ENCODE measurements at places on chromosomes 7 and 10. TPM values are rescaled to one million over a fixed set of nuclear protein-coding genes. Genes with fewer than 3 reads are reported as not detected.

DNA sequence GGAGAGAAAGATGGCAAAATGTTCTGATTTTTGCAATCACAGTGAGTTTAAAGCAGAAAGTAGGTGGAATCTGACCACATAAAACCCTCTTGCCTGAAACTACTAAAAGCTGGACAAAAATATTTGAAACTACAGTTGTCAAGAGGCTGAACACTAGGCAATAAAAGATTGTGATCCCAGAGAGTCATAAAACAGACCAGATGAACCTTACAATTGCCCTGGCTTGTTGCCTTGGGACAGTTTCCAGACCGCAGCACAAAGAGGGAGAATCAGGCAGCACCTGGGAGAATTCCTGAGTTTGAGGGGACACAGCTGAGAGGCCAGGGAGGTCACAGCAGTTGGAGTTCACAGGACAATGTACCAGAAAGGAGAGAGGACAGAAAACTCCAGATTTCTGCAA lies 107.3 kb upstream of the NANOS1 start:
- DNase-seq = no peak

DNA sequence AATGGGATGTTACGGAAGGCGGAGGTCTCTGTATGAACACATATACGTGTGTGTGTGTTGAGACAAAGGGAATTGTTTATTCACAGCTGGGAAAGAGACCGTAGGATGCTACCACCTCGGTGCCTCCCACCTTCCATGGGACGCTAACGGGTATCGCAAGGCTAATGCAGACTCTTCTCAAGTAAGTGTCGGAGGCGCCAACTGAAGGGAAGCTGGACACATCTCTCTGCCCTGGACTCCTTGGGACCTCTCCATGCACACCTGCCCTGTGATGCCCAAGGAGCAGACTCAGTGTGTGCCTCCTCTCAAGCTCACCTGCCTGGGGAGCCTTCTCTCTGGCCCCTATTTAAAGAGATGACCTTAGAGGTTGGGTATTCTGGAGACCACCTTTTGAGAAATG lies 230.9 kb downstream of the DNAJB6 start:
- no peak for DNase-seq

MSMB gene
- not detected for total RNA-seq

DNA sequence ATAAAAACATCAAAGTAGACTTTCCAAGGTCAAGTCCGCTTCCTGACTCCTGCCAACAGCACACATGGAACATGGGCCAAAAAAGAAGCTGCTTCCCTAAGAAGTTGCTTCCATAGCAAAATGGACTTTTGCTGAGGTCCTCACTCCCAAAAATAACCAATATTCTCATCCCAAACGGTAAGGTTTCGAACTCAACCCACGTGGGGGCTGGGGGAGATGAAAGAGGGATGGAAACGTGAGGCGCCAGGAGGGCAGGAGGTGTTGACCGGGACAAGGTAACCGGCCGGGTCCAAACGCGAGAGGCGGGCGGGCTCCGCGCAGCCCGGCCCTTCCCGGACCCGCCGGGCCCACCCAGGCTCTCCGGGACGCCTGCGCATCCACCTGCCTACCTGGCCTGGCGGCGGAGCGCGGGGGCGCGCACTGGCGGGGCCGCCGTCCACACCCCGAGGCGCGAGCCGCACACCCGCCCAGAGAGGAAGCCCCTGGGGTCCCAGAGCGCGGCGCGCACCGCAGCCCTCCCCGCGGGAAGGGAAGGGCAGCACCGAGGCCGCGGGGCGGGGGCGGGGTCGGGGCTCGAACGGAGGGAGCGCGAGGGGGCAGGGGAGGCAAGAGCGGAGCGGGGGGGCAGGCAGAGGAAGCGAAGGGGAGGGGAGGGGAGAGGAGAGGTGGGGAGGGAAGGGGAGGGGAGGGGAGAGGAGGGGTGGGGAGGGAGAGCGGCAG lies 742 bp downstream of the LMBR1 start:
- peak; percentile 72 for DNase-seq

FZD1 gene
- 23.3 TPM for total RNA-seq

- DNase-seq = no peak
Measured at GRCh38 chr7:94471604-94472003, 38.0 kb upstream of the CASD1 start.

- DNase-seq = no peak
Measured at GRCh38 chr7:12930534-12930933, 243.1 kb downstream of the ARL4A start.

TDRD1 gene
- total RNA-seq = 0.70 TPM

GRCh38 chr10:97312897-97313296 lies 6.2 kb upstream of the FRAT1 start:
- no peak for DNase-seq

SFTPD gene
- total RNA-seq = 2.2 TPM

DNA sequence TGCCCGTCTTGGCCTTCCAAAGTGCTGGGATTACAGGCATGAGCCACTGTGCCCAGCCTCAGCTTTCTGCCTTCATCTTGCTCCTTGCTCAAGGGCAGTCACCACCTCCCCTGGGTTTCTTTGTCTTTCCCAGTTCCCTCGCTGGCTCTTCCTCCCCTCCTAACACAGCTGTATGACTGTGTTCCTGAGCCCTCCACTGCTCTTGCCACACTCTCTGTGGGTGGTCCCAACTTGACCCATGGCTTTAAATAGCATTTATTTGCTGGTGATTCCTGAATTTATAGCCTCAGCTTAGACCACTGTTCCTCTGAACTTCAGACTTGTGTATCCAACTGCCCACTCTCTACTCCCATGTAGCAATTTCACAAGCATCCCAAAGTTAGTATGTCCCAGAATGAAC lies 181.3 kb downstream of the BAMBI start:
- no peak for DNase-seq

- no peak for DNase-seq
Measured at GRCh38 chr7:87599336-87599735, 1.3 kb downstream of the ABCB1 start.

GDF2 gene
- total RNA-seq = not detected

GIMAP2 gene
- 10.0 TPM for total RNA-seq

BNIP3 gene
- 70.1 TPM for total RNA-seq

GRCh38 chr7:81111358-81111757 lies 192.5 kb upstream of the SEMA3C start:
- DNase-seq = no peak

DNA sequence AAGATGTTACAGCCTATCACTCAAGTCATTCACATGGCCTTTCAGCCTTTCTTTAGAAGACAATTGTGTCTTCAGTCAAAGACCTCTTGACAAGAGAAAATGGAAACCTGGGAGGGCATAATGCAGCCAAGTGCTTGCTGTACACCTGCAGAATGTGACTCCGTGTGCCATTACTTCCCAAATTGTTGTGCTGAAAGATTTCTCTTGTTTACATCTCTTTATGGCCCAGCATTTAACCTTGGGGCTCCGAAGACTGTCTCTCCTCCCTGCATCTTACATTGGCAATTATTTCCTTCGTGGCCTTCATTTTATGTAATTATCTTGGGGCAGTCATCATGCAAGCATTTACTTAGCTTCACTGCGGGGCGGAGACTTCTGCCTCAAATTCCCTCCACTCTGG lies 287.0 kb downstream of the TCF7L2 start:
- no peak for DNase-seq

DNA sequence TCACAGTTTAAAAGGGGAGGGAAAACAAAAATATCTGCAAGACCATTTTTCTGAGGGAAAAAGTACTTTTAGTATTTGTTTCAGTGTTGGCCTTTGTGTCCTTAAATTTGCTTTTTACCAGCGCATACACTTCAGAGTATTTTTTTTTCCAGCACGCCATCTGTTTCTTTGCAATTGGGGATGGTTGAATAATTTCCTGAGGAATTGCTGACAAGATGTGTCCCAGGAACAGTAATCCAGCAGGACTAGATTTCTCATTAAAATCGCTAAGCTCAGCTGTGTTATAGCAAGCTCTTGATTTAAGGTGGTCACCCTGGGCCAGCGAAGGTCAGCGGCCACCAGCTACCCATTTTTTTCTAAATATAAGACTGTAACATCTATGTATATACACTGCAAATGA lies 156.9 kb upstream of the RHOBTB1 start:
- no peak for DNase-seq

DNA sequence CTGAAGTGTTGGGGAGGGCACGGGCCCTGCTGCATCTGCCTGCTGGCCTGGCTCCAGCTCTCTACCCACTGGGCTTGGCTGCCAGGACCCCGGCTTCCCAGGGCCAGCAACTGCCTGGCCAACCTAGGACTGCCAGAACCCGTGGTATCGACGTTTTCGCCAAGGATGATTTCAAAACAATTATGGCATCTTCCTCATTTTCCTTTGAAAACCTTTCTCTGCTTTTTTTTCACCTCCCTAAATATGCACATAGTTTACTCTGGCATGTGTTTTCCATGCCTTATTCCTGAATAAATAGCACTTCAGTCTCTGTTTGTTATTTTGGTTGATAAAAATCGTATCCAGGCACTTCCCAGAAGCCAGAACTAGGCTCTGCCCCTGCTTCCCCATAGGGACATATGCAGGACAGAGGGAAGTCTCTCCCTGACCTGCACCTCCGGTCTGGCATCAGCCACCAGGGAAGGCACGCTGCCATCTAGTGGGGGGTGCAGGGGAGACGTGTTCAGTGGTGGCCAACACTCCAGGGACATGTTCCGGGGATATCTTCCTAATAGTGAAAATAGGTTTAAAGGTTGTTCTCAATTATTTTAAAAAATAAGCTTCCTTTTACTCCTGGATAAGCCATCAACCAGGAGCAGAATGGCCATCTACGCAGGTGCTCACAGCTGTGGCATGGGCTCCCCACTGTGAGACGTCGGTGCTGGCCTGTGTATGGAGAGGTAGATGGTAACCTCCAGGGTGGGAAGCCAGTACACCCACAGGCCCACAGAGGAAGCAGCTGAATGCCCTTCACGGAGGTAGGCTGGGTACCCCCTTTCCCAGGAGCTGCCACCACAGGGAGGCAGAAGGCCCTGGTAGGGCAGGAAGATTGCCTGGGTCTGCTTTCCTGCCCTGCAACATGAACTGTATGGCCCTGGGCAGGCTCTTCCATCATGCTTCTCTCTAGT lies 30.7 kb upstream of the ANTXRL start:
- no peak for DNase-seq

MRC1 gene
- 9.5 TPM for total RNA-seq

ENKUR gene
- 0.24 TPM for total RNA-seq

All from ovary (tissue), 10 donors.